ENCODE measurements at places on chromosomes 7 and 10.

- peak; percentile 52 for DNase-seq
Observed at GRCh38 chr10:96588616-96589419, 2.0 kb upstream of the TM9SF3 start.

GRCh38 chr7:101410743-101411507, 48.2 kb downstream of the COL26A1 start:
- DNase-seq = peak; percentile 63

DNA sequence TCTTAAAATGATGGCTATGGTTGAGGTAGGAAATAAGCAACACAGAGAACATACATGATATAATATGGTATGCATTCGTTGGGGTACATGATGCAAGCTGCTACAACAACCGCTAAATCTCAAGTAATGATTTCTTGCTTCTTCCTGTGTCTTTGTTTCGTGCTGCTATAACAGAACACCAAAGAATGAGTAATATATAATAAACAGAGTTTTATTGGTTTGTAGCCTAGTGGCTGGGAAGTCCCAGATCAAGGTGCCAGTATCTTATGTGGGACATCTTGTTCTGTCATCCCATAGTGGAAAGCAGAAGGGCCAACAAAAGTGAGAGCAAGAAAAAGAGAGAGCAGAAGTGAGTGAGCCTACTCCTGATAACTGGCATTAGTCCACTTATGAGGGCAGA, 689.7 kb downstream of the SUGCT start:
- DNase-seq = no peak

DNA sequence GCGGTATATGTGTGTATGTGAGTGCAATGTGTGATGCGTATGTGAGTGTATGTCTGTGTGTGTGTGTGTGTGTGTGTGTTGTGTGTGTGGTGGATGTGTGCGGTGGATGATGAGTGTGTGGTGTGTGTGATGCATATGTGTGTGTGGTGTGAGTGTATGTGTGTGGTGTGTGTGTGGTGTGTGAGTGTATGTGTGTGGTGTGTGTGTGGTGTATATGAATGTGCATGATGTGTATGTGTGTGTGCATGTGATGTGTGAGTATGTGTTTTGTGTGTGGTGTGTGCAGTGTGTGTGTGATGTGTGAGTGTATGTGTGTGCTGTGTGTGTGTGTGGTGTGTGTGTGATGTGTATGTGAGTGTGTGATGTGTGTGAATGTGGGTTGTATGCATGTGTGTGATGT, 222.0 kb downstream of the SKAP2 start:
- DNase-seq = no peak

DNA sequence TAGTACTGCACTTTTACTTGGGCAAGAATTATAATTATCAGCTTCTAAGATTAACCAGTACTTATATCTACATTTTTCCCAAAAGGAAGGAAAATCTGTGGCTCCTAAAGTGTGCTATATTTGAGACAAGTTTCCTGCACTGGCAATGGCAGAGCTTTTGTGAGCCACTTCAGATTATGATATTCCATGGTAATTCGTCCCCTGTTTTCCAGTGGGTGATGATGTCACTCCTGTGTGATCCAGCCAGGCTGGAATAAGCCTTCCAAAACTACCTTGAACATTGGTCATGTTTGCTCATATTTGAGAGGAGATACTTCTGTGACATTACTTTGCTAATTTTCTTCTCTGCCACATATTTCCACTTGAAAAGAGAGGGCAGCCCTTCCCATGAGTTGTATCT, 302.1 kb downstream of the MDFIC start:
- no peak for DNase-seq

GRCh38 chr7:64875258-64875657, 27.8 kb upstream of the ZNF273 start:
- no peak for DNase-seq

DNA sequence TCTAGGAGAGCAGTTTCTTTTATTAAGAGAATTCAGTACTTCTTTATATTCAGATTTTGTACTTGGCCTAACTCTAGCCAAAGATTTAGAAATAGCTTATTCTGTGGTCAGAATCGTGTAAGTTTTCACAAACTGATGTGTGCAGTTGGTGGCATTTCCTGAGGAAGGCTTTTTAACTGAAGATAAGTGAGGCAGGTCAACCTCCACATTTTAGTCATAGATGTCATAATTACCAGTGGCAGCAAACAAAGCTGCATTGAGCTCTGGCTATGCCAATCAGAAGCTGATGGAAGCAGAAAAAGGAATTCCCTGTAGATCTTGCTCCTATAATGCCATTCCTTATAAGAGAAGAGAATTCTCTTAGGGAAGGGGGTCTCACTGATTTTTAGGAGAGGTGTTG, 141.3 kb upstream of the SP8 start:
- DNase-seq = no peak

DNA sequence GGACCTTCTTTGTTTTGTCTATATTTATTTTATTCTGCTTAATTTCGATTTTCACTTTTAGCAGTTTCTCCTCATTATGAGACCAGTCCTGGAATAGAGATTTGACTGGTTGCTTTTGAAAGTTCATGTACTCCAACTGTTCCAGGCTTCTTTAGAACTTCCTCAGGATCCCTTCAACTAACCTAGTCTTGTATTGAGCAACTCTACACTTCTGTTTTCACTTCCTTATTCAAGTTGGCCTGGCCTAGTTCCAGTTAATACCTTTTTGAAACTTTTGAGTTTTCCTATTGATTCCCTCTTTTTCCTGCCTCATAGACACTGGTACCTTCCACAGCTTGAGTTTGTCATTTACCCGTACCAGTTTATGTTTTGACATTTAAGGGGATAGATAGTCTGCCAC, 421.7 kb downstream of the ATRNL1 start:
- no peak for DNase-seq

DNA sequence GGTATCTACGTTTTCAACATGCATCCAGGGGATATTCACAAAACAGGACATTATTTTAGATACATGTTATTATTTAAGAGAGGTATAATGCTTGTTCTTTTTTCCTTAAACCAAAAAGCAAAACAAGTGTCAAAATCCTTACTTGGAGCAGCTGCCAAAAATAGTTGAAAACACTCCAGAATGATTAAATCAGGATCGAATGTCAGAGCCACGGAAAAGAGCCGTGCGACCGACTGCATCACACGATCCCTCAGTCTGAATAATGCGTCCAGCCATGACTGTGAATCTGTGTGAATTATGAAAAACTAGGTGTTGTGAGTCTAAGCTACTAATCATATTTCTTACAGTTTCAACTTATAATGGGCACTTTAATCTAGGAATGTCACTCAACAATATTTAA, 126.0 kb downstream of the PARD3 start:
- peak; percentile 83 for DNase-seq

GRCh38 chr7:122298618-122299017, 5.9 kb downstream of the FEZF1 start:
- DNase-seq = no peak

GRCh38 chr7:11655642-11656041, 176.4 kb downstream of the THSD7A start:
- DNase-seq = no peak

DNA sequence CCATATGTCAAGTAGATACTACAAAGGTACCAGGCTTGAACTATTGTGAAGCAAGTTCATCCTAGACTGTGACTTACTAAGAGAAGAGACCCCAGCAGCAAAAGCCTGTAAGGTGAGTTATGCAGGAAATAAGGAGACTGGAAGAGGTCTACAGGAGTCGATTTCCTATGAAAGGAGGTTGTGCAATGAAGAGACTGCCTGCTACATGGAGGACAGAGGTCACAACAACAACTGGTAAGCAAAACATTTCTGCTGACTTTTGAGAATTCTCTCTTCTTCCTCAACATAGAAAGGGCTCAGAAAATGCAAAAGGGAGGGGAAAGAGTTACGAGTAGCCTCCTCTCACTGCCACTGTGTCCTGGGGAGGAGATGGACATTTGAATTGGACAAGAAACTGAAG, 42.4 kb downstream of the PDK4 start:
- no peak for DNase-seq

DNA sequence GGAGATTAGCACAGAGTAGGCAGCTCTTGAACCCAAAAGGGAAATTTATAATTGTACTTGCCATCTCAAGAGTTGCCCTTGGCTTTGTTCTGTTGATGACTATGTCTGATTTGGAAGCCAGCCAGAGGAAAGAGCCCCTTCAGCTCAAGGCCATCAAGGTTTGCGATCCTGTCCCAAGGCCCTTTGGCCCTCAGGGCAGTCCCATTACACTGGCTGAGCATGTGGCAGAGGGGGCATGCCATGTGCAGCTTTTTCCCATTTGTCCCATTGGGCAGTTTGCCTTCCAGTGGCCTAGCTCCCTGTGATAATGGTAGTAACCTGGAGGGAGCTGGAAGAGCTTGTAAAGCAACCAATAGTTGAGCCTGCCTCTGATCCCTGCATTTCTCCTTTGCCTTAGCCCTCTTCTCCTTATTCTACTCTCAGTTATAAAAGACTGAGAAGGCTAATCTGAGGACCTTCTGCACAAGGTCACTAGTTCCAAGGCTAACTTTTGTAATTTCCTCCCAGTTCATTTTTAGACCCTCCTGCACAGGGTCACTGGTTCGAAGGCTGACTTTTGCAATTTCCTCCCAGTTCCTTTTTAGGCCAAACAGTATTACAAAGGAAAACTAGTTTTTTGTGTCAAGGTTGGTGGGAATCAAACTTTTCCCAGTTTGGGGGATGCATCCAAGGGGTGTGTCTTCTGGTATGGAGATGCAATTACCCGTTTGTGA, 31.0 kb upstream of the ARHGAP12 start:
- DNase-seq = no peak

DNA sequence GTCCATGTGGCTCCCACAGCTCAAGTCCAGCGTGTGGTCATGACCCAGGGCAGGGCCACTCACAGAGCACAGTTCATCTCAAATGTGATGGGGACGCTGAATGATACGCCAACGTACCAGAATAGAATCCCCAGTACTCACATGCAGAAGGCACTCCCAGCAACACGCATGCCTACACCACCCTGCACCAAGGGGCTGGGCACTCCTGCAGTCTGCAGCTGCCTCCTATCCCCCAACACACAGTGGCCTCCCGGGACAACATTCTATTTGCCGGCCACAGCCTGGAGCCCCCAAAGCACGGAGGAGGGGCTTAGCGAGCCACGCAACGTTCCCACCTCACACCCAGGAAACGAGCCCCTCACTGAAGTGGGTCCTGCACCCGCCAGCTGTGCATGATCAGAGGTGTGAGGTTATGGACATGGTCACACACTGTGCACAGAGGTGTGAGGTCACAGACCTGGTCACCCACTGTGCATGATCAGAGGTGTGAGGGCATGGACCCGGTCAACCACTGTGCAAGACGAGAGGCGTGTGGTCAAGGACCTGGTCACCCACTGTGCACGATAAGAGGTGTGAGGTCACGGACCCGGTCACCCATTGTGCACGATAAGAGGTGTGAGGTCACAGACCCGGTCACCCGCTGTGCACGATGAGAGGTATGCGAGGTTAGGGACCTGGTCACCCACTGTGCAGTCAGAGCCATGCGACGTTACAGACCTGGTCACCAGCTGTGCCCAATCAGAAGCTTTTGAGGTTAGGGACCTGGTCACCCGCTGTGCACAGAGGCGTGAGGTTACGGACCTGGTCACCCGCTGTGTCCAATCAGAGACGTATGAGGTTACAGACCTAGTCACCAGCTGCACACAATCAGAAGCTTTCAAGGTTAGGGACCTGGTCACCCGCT, 182.8 kb downstream of the DIP2C start:
- no peak for DNase-seq

- DNase-seq = no peak
Observed at GRCh38 chr7:24826662-24827020, 69.4 kb upstream of the GSDME start.

- DNase-seq = no peak
Observed at GRCh38 chr10:114376523-114376922, 27.8 kb downstream of the AFAP1L2 start.

DNA sequence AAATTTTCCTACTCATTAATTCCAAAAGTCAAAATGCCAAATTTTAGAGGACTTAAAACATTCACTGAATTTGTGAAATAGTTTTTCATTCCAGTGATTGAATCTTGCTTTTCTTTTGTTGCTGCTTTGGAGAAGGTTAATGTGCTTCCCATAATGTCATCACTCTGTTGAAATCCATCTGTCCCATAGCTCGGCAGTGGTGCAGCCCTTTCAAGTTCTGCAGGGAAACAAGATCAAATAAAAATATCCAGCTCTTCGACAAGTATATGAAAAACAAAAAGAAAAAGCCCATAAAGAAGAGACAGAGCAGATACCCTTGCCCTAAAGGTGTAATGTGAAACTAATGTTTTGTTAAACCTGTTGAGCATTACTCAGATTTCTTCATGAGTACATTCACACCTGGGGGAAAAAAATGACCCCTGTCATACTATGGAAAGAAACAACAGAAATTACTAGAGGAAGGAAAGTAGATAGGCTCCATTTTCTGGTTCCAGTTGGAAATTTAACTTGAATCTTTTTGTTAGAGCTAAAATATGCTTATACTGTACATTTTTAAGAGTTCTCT, 35.1 kb downstream of the AGR3 start:
- no peak for DNase-seq

- no peak for DNase-seq
Observed at GRCh38 chr7:116804471-116804870, 57.9 kb upstream of the CAPZA2 start.

- DNase-seq = no peak
Observed at GRCh38 chr7:553636-554111, 34.0 kb upstream of the PDGFA start.

GRCh38 chr7:141617280-141617679, 66.1 kb downstream of the AGK start:
- DNase-seq = no peak

DNA sequence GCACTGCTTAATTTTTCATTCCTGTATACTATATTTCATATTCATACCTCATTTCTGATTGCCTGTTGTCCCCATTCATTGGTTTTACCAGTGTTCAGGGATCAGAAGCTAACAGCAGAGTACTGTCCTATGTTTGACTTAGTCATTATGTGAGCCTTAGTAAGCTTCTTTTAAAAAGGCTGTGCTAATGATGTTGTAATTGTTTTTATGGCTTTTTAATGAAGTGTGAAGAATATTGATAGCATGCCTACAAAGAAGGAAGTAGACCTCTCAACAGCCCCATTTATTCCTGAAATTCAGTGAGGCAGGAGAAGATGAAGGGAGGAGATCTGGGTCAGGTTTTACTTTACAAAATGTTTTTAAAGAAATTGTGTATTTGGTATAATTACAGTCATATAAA, 61.7 kb downstream of the AGK start:
- no peak for DNase-seq

- DNase-seq = no peak
Observed at GRCh38 chr7:47715631-47716068, 133.7 kb upstream of the TNS3 start.

GRCh38 chr10:42755556-42756093, 27.0 kb upstream of the BMS1 start:
- no peak for DNase-seq

GRCh38 chr7:83684928-83685327, 36.0 kb upstream of the SEMA3E start:
- DNase-seq = no peak
